ENCODE measurements at places on chromosomes 2 and 18.

DNA sequence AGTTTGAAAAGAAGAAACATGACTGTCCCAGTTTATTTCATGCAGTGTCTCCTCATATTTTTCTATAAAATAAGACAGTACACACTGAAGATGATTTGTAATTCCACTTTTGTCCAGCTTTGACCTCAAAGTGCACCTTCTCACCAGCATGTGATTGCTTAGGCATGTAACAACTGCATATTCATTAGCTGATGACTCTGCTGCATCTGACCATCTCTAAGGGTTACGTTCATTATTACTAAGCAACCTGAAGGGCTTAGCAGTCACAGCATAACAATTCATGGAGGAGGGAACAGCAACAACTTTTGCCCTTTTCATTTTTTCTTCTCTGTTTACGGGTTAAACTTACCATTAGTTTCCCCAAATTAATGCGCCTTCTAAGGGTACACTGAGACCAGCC lies 330.6 kb upstream of the PIK3C3 start:
- H3K4me3 ChIP-seq = no peak overlapping the region
- H3K4me1 ChIP-seq = no peaks in the 10 kb centered on the region
- H3K36me3 ChIP-seq = no peaks in the 10 kb centered on the region
- no peak for DNase-seq

DNA sequence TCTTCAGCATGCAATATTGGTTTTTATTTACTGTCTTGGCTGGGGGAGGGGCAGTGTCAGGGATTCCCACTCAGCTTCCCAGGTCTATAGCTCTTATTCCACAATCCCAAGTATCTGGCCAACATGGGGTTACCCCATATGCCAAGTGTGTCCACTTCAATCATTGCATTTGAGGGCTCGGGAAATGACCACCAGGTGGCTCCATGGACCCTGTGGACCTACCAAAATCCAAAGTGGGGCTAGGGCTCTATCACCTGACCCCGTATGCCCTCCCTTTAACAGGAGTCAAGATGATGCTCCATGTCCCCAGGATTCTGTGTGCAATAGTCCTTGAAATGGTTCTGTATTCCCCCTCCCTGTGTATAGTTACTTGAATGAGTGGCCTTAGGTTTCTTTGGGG lies 12.1 kb upstream of the TRAF3IP1 start:
- no peak overlapping the region for H3K4me3 ChIP-seq
- H3K27me3 ChIP-seq = no peaks in the 10 kb centered on the region
- DNase-seq = no peak
- no peaks in the 10 kb centered on the region for H3K36me3 ChIP-seq
- no peaks in the 10 kb centered on the region for H3K4me1 ChIP-seq
- no peak overlapping the region for H3K27ac ChIP-seq

DNA sequence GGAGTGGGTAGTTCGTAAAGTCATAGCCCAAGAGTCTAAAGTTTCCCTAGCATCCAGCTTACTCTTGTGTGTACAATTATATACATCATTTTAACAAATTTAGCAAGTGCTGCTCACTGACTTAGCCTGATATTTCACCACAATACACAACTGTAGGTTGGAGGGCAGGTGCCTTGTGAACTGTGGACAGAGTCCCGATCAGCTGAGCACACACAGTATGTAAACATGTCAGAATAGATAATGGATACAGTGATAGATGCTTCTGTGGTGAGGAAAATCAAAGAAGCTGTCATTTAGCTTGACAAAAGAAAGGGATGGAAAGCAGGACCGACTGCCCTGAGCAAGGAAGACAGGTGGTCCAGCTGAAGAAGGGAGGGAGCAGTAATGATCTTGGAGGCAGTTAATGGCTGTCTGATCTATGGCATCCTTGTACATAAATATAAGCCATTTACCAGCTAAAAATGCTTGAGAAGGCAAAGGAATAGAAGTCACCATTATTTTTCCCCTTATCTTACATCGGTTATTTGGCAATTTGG lies 372.8 kb upstream of the UBE2E3 start:
- no peak overlapping the region for H3K4me3 ChIP-seq
- no peaks in the 10 kb centered on the region for H3K4me1 ChIP-seq
- H3K27ac ChIP-seq = no peak overlapping the region
- no peak for DNase-seq

GRCh38 chr18:74507927-74508326 lies 11.8 kb downstream of the CNDP2 start:
- no peak for DNase-seq
- no peaks in the 10 kb centered on the region for H3K27me3 ChIP-seq
- H3K36me3 ChIP-seq = 0 out of 2 replicates have a peak, but pooled peaks cover 19% of the 10 kb centered on the region
- no peaks in the 10 kb centered on the region for H3K4me1 ChIP-seq
- no peak overlapping the region for H3K4me3 ChIP-seq
- H3K27ac ChIP-seq = no peak overlapping the region

DNA sequence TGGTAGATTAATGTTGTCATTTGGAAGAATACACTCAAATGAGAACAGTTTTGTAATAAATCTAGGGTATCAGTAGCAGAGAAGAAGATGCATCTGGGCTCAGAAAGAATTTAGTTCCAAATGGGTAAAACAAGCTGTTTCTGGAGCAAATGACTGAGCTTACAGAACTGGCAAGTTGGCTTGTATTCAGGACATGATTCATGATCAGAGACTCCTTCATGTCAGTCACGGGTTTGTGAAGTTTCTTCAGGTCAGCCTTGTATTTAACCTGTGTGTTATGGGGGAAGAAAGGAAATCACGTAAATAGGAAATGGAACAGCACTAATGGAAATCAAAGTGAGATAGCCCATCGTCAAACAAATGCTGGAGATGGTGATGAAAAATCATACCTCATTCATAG lies 109.1 kb downstream of the RIF1 start:
- no peak for DNase-seq
- no peaks in the 10 kb centered on the region for H3K4me1 ChIP-seq
- no peaks in the 10 kb centered on the region for H3K27me3 ChIP-seq
- no peaks in the 10 kb centered on the region for H3K36me3 ChIP-seq
- no peak overlapping the region for H3K4me3 ChIP-seq

DNA sequence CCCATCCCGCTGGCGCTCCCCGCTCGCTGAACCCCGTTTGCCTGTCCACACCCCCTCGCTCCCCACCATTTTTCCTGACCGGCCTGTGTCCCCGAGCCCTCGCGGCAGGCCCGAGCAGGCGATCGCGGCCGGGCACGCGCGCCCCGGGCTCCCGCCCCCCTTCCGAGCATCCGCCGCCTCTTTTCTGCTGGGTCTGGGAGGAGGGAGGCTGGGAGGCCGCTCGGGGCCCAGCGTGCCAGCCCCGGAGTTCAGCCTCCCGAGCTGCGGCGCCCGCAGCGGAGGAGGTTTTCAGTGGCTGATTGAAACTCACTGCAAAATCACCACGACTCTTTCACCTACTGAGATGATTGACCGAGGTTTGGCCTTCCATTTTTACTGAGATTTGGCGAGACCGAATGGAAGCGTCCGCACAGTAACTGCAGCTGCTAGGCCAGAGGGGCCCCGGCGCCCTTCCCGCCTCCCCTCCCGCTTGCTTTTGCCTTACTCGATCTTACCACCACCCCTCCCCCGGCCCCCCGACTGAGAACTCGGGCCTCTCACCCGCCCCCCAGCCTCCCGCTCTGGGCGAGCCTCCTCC lies 4.8 kb downstream of the SOX11 start:
- DNase-seq = no peak
- no peak overlapping the region for H3K4me3 ChIP-seq
- H3K27ac ChIP-seq = no peak overlapping the region
- H3K4me1 ChIP-seq = no peaks in the 10 kb centered on the region

- no peaks in the 10 kb centered on the region for H3K27me3 ChIP-seq
- H3K36me3 ChIP-seq = no peaks in the 10 kb centered on the region
- H3K4me3 ChIP-seq = no peak overlapping the region
- no peak overlapping the region for H3K27ac ChIP-seq
- DNase-seq = no peak
- H3K4me1 ChIP-seq = no peaks in the 10 kb centered on the region
Observed at GRCh38 chr2:100673691-100674485, 111.1 kb downstream of the PDCL3 start.

- H3K4me1 ChIP-seq = no peaks in the 10 kb centered on the region
- no peaks in the 10 kb centered on the region for H3K27me3 ChIP-seq
- no peaks in the 10 kb centered on the region for H3K36me3 ChIP-seq
- no peak overlapping the region for H3K27ac ChIP-seq
- DNase-seq = no peak
Observed at GRCh38 chr18:1090758-1091157, 186.1 kb downstream of the ADCYAP1 start.

DNA sequence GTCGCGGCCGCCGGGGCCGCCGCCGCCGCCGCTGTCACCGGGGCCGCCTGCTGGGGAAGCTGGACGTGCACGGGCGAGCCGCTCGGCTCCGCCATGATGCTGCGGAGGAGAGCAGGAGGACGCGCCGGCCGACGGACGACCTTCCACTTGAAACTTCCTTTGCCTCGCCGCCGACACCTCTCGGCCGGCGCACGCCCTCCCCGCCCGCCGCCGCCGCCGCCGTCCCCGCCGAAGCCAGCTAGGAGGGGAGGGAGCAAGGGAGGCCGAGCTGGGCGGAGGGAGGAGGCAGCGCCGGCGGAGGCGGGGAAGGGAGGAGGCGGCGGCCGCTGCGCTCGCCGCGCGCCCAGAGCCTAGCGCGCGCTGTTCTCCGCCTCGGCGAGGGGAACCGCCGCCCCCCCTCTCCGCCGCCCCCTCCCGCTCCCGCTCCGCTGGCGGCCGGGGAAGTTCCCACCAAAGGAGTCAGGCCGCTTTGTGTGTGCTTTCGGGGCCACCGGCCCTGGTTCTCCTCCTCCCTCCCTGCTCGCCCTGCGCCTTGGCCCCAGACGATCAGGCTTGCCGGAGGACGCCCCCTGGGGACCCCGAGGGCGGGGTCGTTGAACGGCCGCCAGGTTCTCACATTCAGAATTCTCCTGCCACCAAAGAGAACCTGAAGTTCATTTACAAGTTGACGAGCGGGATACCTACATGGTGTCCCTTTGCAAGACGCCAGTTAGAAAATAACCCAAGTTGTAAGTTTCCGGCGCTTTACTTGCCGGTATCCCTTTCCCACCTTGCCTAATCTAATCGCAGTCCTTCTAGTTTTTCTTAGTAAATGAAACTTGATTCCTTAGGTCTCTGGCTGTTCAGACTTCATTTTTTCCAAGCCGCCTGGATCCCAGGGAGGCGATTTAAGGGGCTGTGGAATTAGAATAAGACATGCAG lies at the start of gene STK39:
TSS of gene STK39 (minus strand) at position 255 of the 921 bp plus-strand sequence. CDS start at position 95, 160 bp downstream.
- H3K36me3 ChIP-seq = 0 out of 2 replicates have a peak, but pooled peaks cover 3% of the 10 kb centered on the region
- peak within 1 kb of the TSS; percentile 90 for H3K4me3 ChIP-seq
- peak within 1 kb of the TSS; percentile 83 for H3K27ac ChIP-seq
- peaks cover 41% of the 10 kb centered on the region for H3K4me1 ChIP-seq

Measured in PC-9 (cell line).